ENCODE measurements at places on chromosomes 7 and 10. TPM values are rescaled to one million over a fixed set of nuclear protein-coding genes. Genes with fewer than 3 reads are reported as not detected.

The NAT16 gene
- not detected for total RNA-seq

The FBXL13 gene
- total RNA-seq, result 0.88 TPM

The TAX1BP1 gene
- 88.9 TPM for total RNA-seq

The ZNRF2 gene
- total RNA-seq, result 23.0 TPM

The GHRHR gene
- total RNA-seq, result not detected

The CHPF2 gene
- total RNA-seq, result 14.2 TPM

The ATG9B gene
- not detected for total RNA-seq

The FGL2 gene
- 62.6 TPM for total RNA-seq

The NOLC1 gene
- total RNA-seq, result 22.4 TPM

The CRTAC1 gene
- total RNA-seq, result 0.88 TPM

The STEAP1B gene
- 1.1 TPM for total RNA-seq

The CRPPA gene
- 2.4 TPM for total RNA-seq

The SP4 gene
- 7.3 TPM for total RNA-seq

The CCDC136 gene
- 3.4 TPM for total RNA-seq

The CDHR3 gene
- total RNA-seq, result 33.8 TPM

The LIPK gene
- total RNA-seq, result not detected

The KNDC1 gene
- not detected for total RNA-seq

The CALHM3 gene
- total RNA-seq, result not detected

The CLRN3 gene
- total RNA-seq, result not detected

The ABCC2 gene
- total RNA-seq, result 4.2 TPM
